ENCODE measurements at places on chromosomes 4 and X. TPM values are rescaled to one million over a fixed set of nuclear protein-coding genes. Genes with fewer than 3 reads are reported as not detected.

Gene TMEM31
- not detected for total RNA-seq

Gene CT45A10
- 0.31 TPM for total RNA-seq

Gene HGFAC
- total RNA-seq: 0.28 TPM

Gene SHROOM4
- not detected for total RNA-seq

Gene PLP1
- not detected for total RNA-seq

Gene S100G
- total RNA-seq: not detected

Gene MAGEA11
- not detected for total RNA-seq

Gene PLXNB3
- 3.5 TPM for total RNA-seq

Gene MGAT4D
- not detected for total RNA-seq

Gene FAM149A
- total RNA-seq: 1.1 TPM

Measured in A549 treated with Hydrocortisone at 1 μM for 4 hours (cell line).